ENCODE measurements at places on chromosomes 2 and 18.

DNA sequence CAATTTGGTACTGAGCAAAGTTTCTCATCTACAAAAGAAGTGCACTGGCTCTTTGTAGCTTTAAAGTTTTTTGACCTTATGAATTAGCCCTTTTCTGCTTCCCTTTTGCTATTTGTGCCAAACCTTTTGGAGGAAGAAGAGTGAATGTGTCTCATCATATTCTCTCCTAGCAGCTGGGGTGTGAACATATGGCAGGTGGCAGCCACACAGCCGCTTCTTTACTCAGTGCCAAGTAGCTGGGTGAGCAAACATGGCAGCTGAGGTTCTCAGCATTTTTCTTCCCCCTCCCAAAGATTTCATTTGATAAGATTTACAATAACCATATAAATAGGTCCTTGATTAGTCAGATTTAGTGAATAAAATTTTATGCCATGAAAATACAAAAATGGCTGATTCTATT is 46.7 kb upstream of the STK17B start:
- DNase-seq, result no peak

DNA sequence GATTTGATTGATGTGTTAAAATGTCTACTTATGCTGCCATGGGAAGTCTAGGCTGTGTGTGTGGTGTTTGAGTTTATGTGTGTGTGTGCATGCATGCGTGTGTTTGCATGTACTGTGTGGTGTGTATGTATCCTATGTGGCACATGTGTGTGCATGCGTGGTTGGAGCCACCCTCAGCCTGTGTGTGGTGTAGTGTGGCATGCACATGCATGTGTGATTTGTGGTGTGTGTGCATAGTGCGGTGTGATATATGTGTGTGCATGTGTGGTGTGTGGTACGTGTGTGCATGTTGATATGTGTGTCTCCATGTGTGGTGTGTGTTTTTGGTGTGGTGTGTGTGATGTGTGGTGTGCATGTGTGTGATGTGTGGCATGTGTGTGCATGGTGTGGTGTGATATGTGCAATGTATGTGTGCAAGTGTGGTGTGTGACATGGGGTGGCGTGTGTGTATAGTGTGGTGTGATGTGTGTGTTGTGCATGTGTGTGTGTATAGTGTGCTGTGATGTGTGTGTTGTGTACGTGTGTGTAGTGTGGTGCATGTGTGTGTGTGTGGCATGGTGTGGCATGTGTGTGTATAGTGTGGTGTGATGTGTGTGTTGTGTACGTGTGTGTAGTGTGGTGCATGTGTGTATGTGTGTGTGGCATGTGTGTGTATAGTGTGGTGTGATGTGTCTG is 66.6 kb upstream of the HDAC4 start:
- DNase-seq, result no peak

GRCh38 chr2:10297191-10297830 is 5.4 kb upstream of the HPCAL1 start:
- no peak for DNase-seq

GRCh38 chr18:46731316-46731715 is 25.5 kb downstream of the ST8SIA5 start:
- DNase-seq, result no peak

DNA sequence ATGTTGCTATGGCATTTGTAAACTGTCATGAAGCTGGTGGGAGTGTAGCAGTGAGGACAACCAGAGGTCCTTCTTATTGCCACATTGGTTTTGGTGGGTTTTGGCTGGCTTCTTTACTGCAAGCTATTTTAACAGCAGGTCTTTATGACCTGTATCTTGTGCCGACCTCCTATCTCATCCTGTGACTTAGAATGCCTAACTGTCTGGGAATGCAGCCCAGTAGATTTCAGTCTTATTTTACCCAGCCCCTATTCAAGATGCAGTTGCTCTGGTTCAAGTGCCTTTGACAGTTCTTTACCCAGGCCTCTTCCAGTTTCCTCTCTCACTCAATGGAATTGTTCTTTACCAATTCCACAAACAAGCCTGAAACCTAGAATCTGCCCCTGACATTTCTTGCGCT is 145.1 kb downstream of the KCNE4 start:
- DNase-seq, result no peak

GRCh38 chr2:28422908-28423741 is 30.5 kb downstream of the FOSL2 start:
- no peak for DNase-seq

DNA sequence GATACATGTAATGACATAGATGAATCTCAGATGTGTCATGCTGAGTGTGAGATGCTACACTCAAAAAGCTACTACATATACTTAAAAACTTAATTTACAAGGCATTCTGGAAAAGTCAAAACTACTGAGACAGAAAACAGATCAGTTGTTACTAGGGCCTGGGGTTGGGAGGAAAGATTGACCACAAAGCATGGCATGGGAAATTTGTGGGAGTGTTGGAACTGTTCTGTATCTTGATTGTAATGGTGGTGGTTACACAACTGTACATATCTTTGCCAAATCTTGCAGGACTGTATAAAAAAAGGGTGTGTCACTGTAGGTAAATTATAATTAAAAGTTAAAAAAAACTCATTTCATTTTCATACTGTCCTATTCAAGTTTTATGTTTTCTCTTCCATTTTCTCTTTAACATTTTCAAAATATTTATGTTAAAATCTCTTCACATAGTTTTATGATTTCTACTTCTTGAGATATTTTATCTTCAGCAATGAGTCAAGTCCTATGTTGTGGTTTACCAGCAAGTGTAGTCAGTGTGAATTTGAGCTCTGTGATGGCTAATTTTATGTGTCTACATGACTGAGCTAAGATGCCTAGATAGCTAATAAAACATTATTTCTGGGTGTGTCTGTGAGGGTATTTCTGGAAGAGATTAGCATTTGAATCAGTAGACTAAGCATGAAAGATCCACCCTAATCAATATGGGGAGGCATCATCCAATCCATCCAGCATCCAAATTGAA is 58.6 kb upstream of the VRK2 start:
- DNase-seq, result no peak

- DNase-seq, result no peak
Observed at GRCh38 chr2:138640921-138641676, 139.1 kb downstream of the NXPH2 start.

- DNase-seq, result no peak
Observed at GRCh38 chr18:49491534-49491856, 4.5 kb upstream of the C18orf32 start.

GRCh38 chr18:59340817-59341216 is 18.2 kb downstream of the LMAN1 start:
- DNase-seq, result no peak

DNA sequence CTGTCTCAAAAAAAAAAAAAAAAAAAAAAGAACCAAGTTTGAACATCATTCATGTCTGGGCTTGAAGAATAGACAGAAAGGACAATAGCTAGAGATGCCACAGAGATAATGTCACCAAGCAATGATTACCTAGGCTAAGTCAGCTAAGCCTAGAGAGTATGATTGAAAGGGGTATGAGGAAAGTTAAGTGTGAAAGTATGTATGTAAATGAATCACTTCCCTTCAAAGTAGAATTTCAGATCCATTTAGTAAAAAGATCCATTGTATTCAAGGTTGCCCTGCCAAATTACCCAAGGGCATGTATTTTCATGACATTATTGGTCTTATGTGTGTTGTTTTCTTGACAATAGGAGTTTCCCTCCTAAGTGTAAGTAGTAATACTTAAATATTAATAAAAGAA is 34.1 kb upstream of the SLC39A10 start:
- no peak for DNase-seq

DNA sequence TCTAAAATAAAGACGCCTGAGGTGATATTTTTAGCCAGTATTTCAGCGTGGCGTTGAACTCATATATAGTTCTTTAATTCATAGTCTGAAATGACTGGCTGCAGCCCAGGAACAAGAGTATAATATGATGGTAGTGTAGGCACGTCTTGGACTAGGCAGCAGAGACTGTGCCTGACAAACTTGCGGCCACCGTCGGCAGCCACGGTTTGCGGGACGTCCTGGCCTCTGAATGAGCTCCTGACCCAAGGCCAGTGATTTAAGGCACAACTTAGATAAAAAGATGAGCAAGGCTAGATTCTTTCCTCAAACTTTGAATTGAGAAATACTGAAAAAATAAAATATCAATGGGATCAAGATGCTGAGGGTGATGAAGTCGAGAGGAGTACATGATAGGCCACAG is 40.0 kb downstream of the MYO1B start:
- no peak for DNase-seq

- DNase-seq, result no peak
Observed at GRCh38 chr2:24720310-24720709, 72.9 kb downstream of the PTRHD1 start.

DNA sequence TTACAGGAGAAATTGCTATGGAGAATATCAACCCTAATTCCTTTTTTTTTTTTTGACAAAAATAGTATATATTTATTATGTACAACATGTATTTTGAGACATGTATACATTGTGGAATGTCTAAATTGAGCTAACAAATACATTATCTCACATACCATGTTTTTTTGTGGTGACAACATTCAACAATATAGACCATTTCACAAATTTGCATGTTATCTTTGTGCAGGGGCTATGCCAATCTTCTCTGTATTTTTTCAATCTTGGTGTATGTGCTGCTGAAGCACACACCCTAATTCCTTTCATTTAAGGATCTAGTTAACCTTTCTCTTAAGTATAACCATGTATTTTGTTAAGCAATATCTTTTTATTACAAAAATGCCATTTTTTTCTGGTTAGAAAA is 13.2 kb downstream of the SLC39A10 start:
- no peak for DNase-seq

DNA sequence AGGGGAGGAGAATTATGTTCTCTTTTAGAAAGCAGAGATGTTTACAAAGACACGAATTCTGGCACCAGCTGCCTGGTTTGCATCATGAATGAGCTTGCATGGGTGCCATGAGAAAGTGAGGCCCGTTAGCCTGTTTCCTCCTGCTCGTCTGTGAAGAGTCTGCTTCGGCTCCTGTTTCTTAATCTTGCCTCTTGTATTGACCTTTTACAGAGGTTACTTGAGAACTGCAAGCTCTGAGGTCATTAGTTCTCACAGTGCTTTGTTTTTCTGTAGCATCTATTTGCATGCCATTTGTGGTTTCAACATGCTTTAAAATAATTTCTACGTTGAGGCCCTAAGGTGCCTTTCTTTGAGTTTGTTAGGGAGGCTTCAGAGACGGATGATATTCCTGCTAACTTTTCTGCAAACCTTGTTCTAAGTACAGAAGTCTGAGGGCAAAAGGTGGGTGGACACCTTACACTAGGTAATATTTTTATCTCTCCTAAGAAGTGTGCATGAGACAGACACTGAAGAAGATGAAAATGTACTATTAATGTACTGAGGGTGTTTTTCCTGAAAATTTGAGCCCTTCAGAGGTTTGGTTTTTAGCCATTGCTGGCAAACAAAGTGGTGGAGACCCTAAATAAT is 53.4 kb upstream of the LINC00305 start:
- DNase-seq, result no peak

GRCh38 chr2:176493226-176493825 is 224.1 kb downstream of the MTX2 start:
- no peak for DNase-seq

- no peak for DNase-seq
Observed at GRCh38 chr18:31884020-31884419, 58.9 kb downstream of the TRAPPC8 start.

GRCh38 chr2:103977668-103978067 is 876.2 kb upstream of the POU3F3 start:
- no peak for DNase-seq

- no peak for DNase-seq
Observed at GRCh38 chr2:201950606-201951005, 83.0 kb upstream of the FZD7 start.

GRCh38 chr18:69758458-69758857 is 189.2 kb downstream of the CD226 start:
- no peak for DNase-seq

- DNase-seq, result no peak
Observed at GRCh38 chr18:77013811-77014521, 118.6 kb downstream of the MBP start.

DNA sequence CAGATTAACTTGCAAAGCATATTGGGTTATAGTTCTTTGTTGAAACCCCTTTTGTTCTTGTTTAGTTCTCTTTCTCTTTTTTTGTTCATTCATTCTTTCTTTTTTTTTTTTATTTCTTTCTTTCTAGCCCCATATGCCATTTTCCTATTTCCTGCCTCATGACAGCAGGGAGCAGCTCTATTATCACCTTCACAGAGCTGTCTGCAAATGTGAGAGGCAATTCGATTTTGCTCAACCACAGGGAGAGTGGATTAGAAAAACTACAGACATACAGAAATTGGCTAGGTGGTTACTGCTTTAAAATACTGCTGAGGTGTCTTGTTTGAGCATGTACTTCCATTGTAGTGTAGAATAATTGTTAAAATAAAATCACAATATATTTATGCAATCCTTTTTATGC is 44.2 kb upstream of the TBR1 start:
- DNase-seq, result no peak

DNA sequence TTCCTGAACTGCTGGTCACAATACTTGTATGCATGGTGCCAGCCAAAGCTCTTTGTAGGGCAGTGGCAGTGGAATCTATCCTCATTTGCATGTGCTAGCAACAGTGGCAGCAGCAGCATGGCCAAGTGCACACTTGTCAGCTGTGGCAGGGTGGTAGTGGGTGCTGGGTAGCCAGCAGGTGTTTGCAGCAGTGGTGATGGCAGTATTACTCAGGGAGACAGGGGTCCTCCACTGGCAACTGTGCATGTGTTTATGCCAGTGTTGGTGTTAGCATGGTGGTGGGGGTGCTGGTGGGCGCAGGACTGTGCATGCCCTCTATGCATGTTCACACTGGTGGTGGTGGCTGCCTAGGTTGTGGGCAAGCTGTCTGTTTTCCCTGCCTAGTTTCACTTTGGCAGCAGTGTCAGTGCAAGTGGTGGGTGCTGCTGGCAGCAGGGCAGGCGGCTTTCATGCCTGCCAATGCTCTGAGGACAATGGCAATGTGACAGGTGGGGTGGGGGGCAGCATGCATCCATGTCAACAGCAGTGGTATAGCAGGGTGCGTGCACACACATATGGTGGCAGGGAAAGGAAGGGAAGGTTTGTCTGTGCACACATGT is 41.2 kb downstream of the GALNT13 start:
- no peak for DNase-seq

GRCh38 chr2:122077771-122078170 is 322.3 kb downstream of the TSN start:
- DNase-seq, result no peak

DNA sequence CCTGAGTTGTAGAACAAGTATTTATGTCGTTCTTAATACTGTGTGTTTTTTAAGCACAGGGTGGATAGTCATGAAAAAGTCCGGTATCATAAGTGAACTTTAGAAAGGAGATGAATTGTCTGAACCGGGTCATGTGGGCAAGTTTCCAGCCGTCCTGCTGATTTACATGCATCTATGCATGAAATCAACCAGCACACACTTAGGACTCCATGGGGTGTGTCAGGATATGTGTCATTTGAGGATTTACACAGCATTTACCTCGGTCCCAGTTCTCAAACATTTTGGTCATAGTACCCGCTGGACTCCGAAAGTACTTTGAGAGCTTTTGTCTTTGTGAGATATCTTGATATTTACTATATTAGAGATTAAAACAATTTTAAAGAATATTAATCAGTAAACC is 47.5 kb upstream of the TWSG1 start:
- DNase-seq, result no peak

DNA sequence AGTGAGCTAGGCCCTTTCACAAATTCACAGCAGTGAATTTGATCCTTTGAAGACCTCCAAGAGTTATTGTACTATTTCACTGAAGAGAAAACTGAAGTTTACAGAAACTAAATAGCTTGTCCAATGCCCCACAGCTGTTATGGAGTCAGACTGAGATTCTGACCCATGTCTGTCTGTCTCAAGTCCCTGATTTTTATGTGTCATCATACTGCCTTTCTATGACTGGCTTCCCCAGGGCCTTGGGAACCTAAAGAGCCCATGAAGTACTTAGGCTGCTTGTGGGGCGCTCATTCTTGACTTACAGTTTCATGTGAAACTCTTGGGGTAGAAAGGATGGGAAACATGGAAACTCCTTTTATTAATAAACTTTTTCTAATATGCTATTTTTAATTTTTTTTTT is 107.7 kb downstream of the ATL2 start:
- no peak for DNase-seq
